ENCODE measurements at places on chromosomes 2 and 18.

DNA sequence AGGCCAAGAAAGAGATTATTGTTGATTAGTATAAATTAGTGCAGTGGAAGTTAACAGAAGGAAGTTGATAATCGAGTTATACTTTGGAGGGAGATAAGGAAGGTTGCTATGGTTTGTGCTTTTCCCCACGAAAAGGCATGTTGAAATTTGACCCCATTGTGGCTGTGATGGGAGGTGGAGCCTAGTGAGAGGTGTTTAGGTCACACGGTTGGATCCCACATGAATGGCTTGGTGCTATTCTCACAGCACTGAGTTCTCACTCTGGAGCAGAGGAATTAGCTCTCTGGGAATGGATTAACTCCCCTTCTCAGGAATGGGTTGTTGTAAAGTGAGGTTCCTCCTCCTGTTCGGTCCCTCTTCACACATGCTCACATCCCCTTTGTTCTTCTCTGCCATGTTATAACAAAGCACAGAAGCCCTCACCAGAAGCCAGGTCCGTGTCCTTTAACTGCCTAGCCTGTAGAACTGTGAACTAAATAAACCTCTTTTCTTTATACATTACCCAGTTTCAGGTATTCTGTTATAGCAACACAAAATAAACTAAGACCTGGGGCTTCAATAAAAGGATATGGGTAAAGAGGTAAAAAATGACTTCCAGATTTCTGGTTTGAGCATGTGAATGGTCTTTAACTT, 21.9 kb downstream of the PIGN start:
- ATAC-seq: no peak

DNA sequence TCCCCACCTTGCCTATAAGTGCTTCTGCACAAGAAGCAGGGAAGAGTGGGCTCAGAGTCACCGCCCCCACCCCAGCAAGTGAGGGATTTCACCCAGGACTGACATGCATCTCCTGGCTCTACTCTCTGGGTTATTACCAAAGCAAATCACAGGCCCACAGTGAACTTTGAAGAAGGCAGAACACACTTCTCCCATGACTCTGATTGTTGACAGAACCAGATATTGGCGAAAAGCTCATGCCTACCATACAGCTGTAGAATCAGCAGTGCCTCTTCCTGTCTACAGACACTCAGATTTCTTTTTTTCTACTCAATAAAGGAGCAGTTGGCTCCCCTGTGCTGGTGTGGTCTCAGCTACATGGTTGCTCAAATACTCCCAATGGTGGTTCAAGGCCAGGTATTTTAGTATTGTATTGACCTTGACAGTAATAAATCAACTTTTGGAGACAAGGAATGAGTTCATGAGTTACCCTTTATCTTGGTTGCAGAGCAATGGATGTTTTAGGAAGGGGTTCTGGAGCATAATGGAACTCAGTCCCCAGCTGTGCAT, 512.9 kb upstream of the ID2 start:
- ATAC-seq: no peak

- no peak for ATAC-seq
Measured at GRCh38 chr2:218024871-218025270, 22.1 kb upstream of the TNS1 start.

- ATAC-seq: no peak
Measured at GRCh38 chr2:55500025-55500424, 19.5 kb upstream of the CFAP36 start.

- ATAC-seq: no peak
Measured at GRCh38 chr2:201261471-201261870, 1.1 kb downstream of the CASP8 start.

DNA sequence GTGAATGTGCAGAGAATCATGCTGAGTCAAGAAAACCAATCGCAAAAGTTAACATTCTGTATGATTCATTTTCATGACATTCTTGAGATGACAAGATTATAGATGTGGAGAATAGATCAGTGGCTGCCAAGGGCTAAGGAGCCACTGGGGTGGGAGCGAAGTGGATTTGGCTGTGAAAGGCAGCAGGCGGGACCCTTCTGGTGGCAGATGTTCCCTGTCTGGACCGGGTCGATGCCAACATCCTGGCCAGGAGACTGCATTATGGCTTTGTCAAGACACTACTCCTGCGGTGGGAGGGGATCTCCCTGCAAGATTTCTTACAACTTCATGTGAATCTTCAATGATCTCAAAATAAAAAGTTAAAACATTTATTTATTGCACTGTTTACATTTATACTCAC, 427.9 kb downstream of the GALR1 start:
- ATAC-seq: no peak

GRCh38 chr2:25043241-25043867, 1.5 kb downstream of the EFR3B start:
- ATAC-seq: no peak

DNA sequence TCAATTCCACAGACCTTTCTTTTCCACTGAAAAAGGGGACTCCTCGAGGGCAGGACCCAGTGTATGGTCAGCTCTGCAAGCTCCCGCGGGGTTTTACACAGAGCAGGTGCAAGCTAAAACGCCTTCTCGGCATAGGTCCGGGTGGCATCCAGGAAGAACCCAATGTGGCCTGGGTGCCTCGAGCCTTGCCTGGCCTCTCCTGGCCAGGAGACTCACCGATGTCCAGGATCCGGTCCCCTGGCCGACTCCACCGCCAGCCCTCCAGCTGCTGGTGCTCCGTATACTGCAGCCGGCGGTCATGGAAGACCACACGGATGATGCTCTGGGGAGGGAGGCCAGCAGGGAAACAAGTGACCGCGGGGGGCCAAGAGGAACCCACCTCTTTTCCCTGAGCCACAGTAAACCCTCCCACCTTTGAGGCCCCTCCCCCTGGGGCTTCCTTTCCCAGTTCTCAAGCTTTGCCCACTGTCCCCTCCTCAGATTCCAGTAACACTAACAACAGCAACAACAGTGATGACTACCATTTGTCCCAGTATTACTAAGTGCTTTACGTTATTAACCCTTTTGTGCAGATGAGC, 36.1 kb downstream of the TFCP2L1 start:
- no peak for ATAC-seq

DNA sequence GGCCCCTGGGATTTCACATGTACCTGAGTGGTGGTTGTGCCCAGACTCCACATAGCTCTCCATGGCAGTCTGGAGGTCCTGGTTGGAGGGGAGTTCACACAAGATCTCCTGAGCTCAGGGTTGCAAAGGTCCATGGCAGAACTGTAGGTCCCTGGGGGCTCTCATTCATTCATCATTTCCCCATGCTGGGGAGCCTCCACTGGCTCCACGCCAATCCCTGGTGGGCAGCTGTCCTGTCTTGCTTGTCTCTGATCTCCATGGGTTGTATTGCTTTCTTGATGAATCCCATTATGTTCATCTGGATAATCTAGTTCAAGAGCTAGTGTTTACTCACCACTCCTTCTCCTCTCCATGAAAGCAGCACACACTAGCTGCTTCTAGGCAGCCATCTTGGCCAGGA, 42.4 kb downstream of the ZSWIM2 start:
- no peak for ATAC-seq

DNA sequence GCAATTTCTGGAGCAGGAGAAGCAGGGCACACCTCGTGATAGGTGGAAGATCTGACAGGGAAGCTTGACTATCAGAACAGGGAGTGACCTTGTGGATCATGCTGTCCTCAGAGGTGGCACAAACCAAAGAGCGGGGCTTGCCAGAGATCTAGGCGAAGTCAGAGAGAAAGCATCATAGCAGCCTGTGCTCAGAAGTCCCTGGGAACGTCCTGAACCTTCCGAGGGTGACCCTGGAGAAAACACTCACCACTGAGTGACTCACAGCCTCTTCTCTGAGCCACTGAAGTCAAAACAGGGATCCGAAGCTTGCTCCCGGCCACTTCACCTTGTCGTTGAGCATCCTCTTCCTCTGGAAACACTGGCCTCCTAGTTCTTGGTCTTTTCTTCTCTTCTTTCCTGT, 56.7 kb downstream of the IL1R2 start:
- peak; percentile 37 for ATAC-seq

DNA sequence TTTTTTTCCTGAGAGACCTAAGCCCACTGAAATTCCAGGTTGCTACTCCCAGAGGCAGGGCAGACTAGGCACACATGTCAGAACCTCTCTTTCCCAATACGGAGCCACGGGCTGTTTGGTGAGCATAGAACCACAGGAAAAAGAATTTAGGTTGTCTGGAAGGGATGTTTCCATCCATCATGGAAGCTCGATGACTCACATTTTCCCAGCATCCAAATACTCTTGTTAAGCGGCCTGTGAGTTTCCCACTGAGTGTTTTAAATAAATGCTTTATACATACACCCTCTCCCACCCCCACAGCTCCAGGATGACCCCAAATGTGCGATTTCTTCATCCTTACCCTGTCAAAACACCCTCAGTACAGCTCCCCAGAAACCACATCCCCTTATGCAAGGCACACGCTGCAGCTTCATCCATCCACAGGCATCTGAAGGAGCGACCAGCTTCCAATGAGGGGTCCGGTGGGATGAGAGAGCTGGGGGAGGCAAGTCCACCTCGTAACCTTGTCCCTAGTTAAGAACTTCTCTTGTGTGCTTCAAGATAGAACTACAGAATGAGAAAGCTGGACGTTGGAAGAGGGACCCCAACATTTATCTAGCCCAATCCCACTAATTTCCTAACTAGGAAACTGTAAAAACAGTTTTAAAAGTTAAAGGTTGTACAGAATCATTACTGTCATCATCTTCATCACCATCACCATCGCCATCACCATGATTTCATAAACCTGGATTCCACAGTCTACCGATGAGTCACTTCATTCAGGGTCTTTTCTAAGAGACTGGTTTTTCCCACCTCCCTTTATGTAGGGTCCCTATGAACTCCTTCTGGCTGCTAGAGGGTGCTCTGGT, 63.5 kb upstream of the FZD7 start:
- no peak for ATAC-seq

DNA sequence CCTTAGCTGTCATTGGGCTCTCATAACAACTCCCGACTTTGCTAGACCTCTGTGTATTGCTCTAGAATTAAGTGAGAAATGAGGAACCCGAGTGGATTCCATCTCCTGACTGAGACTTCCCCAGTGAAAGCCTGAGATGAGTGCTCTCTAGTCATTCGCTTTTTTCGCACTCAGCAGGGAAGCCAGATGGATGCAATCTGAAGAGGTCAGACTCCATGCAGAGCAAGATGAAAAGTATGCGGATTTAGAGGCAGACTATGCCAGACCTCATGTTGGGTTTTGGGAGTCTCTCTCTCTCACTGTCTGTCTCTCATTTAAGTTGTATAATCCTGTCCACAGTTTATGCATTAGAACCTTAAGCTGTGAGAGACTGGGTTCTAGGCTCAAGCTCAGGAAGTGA, 88.6 kb downstream of the SLC5A7 start:
- ATAC-seq: no peak

DNA sequence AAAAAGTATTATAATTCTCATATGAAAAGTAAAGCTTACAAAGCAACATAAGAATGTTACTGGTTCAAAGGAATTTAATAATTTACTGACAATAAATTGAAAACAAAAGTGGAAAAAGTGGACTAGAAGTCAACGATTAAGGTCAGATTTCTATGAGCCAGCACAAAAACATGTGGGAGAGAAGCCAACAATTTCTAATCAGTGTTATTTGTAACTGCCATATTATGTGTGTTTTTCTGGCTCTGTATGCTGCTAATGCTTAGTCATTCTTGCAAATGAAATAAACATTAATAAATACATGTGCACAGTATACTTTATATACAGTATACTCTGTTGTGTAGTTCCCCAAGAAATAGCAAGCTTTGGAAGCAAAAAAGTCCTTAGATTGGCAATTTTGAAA, 301.3 kb upstream of the RGPD4 start:
- ATAC-seq: no peak

DNA sequence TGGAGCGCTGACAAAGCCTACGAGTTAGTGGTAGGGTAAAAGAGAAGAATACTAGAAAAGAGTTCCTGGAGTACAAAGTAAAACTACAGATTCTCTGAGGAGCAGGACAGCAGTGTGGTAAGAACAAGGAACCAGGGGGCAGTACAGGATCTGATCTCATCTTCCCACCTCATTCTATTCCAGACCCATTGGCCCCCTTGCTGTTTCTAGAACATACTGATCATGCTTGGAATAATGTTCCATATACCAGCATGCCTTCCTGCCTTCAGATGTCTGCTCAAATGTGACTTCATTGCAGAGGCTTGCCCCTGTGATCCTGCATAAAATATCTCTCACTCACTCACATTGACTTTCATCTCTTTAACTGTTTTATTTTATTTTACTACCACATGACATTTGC, 19.3 kb downstream of the MSGN1 start:
- ATAC-seq: no peak

GRCh38 chr2:119950966-119951365, 61.9 kb upstream of the EPB41L5 start:
- no peak for ATAC-seq

DNA sequence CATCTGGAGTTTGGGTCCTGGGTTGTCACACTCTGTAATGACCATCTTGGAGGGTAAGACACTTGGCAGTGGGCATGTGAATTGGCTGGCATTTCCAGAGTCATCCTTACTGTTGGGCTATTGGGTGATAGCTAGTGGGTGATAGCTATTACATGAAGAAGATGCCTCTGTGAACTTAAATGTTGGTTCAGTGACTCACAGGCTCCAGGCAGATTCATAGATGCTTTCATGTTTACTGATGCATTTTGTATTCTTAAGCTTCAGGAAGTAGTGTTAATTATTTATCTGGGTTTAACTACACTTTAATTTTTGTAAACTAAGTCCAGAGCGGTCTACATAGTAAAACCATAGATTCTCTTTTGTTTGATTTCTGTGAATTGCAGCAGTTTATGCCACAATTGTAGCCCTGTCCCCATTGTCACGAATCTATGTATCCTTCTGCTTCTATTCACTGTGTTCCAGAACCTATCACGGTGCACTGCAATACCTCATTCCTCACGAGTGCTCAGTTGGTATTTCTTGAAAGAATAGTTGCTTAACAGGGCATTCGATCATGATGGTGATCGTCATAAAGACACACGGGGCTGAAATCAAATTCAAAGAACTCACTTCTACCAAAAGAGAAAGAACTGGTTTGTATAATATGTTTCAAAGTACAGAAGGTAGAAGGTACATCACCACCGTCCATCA, 79.7 kb downstream of the GBX2 start:
- no peak for ATAC-seq

- no peak for ATAC-seq
Measured at GRCh38 chr18:29083545-29083944, 906.6 kb upstream of the CDH2 start.

GRCh38 chr2:133442393-133442792, 125.9 kb downstream of the NCKAP5 start:
- no peak for ATAC-seq

- ATAC-seq: peak; percentile 52
Measured at GRCh38 chr2:151808258-151809072, 19.8 kb downstream of the ARL5A start.

DNA sequence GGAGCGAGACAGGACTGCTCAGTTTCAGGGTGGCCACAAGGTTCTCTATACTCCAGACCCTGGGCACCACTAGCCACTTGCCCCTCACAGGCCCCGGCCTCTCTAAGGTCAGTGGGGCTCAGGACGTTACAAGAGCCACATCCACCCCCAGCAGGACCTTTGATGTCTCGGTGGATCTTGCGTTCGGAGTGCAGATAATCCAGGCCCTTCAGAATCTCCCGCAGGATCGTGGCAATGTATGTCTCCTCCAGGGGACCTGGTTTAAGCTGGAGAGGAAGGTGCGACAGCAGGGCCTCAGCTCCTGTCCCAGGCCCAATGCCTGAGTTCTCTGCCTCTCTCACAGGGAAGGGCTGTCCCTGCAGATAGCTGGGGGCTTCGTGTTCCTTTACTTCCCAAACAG, 8.4 kb downstream of the STK25 start:
- no peak for ATAC-seq
